AG04450 (cell line): ENCODE measurements at places on chromosomes 16 and 17.

GRCh38 chr17:29115961-29116803, 64.0 kb downstream of the MYO18A start:
- no peak for DNase-seq

- DNase-seq: no peak
Measured at GRCh38 chr17:46737326-46737725, 81.2 kb downstream of the WNT3 start.

GRCh38 chr17:5115673-5116651, at the start of gene USP6:
Gene USP6, plus strand, starts transcription at chr17:5116032. Its CDS starts 14,336 bp downstream, at chr17:5130368.
- DNase-seq: no peak

- DNase-seq: no peak
Measured at GRCh38 chr17:43634591-43635125, 27.1 kb downstream of the MEOX1 start.

DNA sequence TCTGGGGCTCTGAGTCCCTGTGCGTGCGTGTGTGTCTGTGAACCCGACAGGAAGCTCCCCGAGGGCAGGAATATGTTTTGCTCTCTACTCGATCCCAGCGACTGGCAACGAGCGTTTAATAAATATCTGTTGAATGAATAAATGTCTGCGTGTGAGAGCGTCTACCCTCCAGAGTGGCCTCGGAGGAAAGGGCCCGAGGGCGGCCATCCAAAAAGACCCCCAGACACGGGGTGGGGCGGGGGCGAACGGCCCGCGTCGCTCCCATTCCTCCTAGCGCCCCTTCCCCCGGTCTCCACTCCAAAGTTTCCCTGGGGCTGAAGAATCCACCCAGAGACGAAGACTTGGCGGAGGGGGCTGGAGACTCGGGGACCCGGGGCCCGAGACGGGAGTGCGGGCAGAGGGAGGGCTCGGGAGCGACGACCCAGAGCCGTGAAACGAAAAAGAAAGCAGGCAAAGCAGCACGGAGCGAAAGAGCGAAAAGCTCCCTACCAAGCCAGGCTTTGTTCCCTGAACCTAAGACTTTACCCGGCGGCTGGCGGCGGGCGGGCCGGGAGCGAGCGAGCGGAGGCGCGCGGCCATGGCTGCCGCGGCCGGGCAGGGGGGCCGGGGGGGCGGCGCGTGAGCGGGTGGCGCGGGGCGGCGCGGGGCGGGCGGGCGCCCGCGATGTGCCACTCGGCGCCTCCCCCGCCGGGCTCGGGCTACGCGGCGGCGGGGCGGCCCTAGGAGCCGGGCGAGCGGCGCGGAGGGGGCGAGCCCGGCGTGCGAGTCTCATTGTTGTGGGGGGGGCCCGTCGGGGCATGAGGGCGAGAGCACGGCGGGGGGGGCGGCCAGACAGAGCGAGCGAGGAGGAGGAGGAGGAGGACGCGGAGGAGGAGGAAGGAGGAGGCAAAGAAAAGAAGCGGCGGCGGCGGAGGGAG, at the start of gene MLLT6:
TSS of gene MLLT6 (plus strand) at position 668 of the 917 bp plus-strand sequence. CDS start 360 bp downstream, outside the sequence.
- no peak for DNase-seq

DNA sequence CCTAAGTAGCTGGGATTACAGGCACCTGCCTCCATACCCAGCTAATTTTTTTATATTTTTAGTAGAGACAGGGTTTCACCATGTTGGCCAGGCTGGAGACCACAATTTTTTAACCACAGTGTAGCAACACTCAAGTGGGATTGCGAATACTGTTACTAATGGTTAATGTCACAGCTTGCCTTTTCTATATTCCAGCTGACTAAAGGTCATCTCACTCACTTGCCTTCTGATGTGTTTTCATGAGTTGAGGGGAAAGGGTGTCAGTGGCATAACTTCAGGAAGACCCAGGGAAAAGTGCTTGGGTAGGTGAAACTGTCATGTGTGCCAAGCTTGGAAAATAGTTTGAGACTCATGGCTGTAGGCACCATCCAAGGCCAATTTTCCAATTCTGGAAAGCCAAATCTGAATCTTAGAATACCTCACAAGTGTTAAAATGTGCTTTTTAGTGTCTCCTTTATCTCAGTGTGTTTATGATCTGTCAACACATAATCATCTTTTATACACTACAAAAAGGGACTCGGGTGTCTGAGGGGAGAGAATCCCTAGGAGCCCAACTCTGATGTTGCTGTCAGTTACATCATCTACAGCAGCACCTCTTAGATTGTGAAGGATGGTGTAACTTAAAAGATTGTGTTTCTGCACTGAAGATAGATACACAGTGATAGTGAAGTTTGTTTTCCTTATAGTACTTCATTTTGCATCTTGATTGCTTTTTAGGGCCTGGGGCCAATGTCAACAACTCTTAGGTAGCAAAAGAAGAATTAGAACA, 27.1 kb downstream of the OGFOD1 start:
- DNase-seq: no peak

DNA sequence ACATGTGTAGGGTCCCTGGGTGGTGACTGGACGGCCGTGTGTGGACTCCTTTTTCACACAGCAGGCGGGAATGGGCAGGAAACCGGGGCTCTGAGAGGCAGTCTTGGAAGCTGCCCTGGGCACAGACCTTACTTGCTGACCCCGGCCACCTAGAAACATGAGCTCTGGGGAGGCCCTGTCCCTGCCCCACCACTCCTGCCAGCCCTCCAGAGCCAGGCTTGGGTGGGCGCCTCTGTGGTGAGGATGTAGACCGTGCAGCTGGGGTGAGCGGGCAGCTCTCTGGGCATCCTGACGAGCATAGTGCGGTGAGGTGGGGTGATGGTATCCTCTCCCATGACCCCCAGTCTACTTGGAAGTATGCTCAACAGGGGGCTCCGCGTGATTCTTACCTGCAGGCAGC, 121.3 kb downstream of the RAB11FIP4 start:
- no peak for DNase-seq

GRCh38 chr16:4410335-4411075, 5.9 kb downstream of the CORO7 start:
- DNase-seq: peak; percentile 98

- no peak for DNase-seq
Measured at GRCh38 chr16:83958137-83958845, 5.3 kb downstream of the OSGIN1 start.

GRCh38 chr16:22321340-22322001, 24.3 kb downstream of the POLR3E start:
- peak; percentile 47 for DNase-seq

- no peak for DNase-seq
Measured at GRCh38 chr16:14446796-14447195, 183.3 kb downstream of the PARN start.

DNA sequence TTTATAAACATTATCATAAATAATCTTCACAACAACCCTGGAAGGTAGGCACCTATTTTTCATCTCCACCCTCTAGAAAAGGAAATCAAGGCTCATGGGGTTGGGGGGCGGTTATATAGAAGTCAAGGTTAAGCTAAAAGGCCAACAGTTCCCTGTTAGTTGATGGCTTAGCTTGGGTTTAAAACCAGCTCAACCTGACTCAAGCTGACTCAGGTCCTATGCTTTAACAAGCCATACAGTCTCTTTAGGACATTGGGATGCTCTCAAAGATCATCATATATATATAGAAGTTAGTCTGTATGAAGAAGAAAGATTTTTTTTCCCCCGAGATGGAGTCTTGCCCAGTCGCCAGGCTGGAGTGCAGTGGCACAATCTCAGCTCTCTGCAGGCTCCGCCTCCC, 44.8 kb upstream of the MED13 start:
- DNase-seq: no peak

DNA sequence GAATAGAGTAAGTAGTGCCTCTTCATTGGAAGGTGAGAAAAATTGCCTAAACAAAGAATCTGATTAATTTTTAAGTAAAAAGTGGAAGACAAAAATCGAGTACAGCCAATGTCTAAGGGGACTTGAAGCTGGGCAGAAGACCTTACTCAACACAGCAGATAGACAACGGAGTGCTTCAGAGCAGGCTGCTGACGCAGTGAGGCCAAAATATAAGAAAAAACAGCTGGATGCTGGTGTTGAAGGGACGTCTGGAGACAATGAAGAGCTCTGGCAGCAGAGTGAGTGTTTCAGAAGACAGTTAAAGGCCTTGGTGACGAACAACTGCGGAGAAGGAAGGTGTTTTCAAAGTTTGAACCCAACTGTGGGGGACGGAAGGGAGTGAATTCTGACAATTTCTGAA, 169.8 kb downstream of the MRTFB start:
- DNase-seq: no peak

DNA sequence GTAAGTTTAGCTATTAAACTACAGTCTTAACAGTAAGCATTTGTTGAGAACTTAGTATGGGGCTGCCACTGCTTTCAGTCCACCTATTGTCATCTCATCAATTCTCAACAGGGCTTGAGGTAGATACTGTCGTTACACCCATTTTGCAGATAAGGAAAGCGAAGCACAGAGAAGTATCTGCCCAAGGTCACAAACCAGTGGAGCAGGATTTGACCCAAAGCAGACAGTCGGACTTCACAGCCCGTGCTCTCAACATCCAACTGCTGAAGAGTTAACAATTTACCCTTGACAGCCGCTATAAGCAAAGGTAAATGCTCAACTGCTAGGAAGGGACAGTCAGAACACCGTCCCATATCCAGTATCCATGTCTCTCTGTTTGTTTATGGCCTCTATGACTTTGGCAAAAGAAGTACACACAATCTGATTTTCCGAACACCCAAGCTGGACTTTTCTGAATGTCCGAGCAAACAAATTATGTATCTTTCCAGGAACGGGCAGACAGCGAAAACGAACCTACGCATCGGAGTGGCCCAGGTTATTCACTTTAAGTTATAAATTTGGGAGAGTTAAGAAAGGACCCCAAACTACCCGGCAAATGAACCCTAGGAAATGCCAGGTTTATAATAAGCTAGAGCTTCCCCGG, 1.2 kb downstream of the SIAH1 start:
- DNase-seq: no peak

DNA sequence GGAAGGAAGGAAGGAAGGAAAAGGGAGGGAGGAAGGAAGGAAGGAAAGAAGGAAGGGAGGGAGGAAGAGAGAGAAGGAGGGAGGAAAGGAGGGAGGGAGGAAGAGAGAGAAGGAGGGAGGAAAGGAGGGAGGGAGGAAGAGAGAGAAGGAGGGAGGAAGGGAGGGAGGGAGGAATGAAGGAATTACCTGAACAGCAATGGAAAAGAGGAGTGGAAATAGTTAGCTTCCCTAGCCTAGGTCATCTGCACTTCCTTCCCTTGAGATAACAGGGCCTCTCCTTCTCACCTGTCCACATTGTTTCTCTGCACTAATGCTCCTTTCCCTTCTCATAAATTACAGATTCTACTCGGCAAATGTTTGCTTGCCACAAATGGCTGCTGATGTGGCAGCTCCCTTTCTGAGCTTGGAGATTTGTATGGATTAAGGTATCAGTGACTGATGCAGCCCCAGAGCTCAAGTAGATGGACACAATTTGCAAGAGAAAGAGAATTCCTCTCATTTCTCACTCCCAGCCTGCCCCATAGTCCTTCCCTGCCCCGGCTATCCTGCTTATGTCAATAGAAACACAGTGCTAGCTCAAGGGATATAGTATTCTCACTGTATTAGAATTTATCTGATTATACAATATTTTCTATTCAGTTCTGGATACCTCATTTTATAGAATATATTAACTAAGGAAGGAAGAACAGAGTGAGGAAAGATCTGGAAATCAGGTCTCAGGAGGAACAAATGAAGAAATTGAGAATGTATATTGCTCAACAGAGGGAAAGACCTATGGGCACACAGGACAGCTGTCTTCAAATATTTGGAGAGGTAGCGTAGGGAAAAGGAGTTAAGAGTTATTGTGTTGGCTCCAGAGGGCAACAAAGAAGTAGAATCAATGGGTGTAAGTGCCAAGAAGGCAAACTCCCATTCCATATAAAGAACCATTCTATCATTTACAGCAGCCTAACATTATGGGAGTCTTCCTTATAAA, 14.6 kb downstream of the HOXB1 start:
- DNase-seq: no peak

GRCh38 chr17:73397856-73398540, 86.2 kb upstream of the CDC42EP4 start:
- DNase-seq: no peak

DNA sequence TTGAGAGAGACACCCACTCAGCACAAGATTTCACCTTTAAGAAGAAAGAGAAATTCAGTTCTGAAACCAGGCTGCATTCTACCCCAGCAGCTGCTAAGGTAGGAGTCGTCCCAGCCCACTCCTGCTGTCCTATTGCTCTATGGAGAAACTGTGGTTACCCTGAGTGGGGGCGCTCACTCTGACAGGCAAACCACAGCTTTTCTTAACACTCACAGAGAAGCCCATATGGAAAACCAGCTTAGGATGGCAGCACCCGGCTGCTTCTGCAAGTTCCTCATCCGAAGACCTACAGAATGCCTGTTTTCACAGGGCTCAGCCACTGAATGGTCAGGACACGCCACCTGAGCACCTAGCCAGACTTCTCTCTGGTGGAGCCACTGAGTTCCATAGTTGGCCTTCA, 7.5 kb downstream of the ATP5PD start:
- DNase-seq: no peak

- DNase-seq: no peak
Measured at GRCh38 chr16:52491216-52491615, 55.7 kb downstream of the TOX3 start.

GRCh38 chr17:27991462-27991993, 50.9 kb upstream of the NLK start:
- no peak for DNase-seq

DNA sequence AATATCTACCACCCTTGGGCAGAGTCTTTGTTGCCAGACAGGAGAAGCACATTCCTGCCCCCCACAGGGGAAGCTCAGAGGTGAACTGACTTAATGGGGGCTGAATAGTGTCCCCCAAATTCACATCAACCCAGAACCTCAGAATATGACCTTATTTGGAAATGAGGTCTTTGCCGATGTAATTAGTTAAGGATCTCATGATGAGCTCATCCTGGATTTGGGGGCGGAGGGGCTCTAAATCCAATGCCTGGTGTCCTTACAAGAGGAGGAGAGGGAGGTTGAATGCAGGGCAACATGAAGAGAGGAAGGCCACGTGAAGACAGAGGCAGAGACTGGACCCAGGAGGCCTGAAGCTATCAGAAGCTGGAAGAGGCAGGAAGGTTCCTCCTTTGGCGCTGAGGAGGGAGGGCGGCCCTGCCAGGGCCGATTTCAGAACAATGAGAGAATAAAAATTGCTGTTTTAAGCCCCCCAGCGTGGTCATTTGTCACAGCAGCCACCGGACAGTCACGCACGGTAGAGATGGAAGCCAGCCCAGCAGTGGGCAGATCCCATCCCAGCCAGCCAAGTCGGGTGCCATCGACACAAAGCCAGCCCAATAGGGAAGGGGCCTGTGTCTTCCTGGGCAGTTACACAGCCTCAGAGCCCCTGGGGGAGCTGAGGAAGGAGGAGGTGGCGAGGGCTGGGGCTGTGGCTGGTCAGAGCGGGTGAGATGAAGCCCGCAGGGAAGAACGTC, 21.3 kb downstream of the C16orf74 start:
- DNase-seq: no peak
